ENCODE measurements at places on chromosomes 7 and 10. TPM values are rescaled to one million over a fixed set of nuclear protein-coding genes. Genes with fewer than 3 reads are reported as not detected.

CREB5 gene
- total RNA-seq = 0.25 TPM

GRCh38 chr7:40799-41750 is 151.3 kb upstream of the FAM20C start:
- DNase-seq = no peak

DNA sequence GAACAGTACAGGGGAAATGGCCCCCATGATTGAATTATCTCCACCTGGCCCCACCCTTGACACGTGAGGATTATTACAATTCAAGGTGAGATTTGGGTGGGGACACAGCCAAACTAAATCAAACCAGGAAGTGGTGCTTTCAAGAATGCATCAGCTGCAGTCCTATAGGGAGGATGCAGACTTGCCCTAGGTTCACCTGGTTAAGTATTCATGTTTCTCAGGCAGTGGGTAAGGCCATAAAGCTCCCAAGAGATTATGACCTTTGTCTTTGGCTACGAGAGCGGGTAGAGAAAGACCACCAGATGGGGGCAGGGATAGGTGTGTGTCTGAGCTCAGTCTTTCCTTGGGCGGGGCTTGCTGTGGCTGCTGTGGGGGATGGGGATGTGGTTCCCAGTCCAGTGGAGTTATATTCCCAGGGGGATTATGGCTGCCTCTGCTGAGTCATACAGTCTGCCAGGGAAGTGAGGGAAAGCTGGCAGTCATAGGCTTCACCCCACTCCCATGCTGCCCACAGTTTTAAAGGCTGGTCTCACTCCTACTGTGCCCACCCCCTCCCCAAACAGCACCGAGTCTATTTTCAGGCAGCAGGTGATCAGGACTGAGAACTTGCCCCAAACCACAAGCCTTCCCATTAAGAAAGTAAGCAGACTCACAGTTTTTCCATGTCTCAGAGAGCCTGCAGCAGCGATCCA is 8.4 kb upstream of the R3HCC1L start:
- DNase-seq = no peak

AP5Z1 gene
- total RNA-seq = 33.9 TPM

GRCh38 chr7:34067005-34067778 is 161.9 kb downstream of the BMPER start:
- no peak for DNase-seq

DNA sequence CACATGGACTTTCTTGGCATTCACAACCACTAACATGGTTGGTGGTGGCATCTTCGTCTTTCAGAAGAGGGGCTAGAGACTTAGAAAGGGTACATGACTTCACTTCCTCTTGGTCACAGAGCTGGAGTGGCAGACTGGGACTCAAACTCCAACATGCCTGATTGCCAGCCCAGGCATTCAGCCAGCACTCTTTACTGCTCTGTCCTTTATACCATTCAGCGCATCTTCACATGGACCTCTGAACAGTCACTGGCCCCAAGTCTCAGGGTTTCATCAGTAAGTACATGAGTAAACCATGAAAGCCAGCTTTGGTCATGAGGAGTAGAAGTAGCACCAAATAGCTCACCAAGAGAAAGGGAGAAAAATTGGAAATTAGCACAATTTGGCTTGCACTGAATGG is 148.4 kb upstream of the KLF14 start:
- DNase-seq = no peak

- no peak for DNase-seq
Measured at GRCh38 chr7:128845987-128846386, 15.8 kb downstream of the FLNC start.

FASTK gene
- total RNA-seq = 86.0 TPM

GRCh38 chr7:143289421-143289820 is 1.3 kb downstream of the CASP2 start:
- no peak for DNase-seq
